ENCODE measurements at places on chromosomes 7 and 10.

DNA sequence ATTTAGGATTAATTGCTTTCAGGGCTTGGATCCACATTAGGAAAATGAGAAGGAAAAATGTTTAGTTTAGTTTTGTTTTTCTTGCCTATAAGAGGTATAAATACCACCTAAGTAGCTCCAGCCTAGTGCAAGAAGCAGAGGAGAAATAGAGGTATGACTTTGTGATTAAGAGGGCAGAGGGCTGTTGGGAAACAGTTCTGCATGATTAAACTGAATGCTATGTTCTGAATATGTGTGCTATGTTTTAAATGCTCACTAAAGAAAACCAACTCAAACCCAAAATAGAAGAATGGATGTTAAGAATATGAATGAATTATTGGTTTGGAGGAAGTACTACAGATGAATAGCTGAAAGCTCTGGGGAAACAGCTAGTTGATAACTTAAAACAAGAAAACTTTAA, 7.6 kb downstream of the CALCR start:
- DNase-seq: no peak

GRCh38 chr10:50375051-50375452, 123.7 kb upstream of the ASAH2 start:
- DNase-seq: no peak

DNA sequence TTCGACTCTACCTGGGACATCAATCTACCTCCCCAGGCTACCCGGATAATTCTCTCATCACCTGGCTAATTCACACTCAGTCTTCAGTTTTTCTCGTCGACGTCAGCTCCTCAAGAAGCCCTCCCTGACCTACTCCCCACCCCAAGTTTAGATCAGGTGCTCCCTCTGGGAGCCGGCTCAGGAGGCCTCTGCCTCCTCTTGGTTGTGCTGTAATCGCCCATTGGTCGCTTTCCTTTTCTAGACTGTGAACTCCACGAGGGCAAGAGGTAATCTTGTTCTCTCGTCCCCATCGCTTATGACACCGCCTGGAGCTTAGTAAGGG, 461 bp upstream of the WIPF3 start:
- no peak for DNase-seq

DNA sequence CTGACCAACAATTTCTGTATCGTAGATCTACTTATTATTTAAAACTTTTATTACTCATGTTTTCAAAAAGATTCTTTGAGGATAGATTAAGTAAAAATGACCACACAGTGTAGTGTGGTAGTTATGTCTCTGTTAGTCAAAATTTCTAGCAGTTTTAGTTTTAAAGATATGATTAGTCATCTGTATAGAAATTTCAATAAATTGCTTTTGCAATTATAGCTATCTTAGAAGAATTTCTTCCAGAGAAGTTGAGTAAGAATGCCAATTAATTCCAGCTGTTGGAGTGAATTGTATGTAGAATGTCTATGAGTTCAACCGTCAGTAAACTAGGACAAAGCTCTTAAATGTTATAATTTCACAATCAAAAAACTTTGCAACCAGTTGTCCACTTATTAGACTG, 229.7 kb downstream of the CDK14 start:
- DNase-seq: no peak

GRCh38 chr7:155986497-155987160, 174.4 kb upstream of the SHH start:
- no peak for DNase-seq
